LHCN-M2 (cell line): ENCODE measurements at places on chromosomes 13 and 19.
A peak's percentile ranks its signal among the peaks of the same experiment; 100 is the strongest.

DNA sequence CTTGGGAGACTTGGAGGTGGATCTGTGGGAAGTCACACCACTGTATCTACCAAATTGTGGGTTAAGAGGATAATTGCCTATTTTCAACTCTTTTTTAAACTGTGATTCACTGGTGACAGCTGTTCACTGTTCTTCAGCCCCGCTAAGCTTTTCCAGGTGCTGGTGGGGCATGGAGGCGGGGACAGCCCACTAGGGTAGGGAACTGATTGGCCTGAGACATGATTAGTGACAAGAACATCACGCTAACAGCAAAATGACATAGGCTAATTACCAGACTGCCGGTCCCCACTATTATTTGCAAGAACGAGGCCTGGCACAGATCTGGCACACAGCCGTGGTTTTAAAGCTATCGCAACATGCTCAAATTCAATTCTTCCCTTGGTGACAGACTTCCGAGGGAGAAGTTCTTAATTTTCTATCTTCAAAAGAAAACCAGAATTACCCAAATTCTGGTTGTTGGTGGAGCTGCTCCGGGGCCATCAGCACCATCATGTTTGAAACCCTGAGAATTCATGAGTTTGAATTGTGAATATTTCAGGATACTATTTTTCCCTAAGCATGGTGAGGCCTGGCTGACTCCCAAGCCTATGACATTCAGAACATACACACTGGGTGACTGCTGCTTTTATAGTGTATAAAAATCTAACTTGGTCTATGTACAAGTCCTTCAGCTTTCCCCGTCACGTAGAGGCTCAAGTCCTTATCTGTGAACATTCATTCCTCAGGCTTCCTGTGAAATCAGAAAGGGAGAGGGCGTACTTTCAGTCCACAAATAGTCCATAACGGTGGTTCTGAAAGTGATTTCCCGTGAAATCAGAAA is 17.9 kb downstream of the DOCK9 start:
- peak; percentile 94 for DNase-seq

GRCh38 chr13:37797631-37798030 is 71.9 kb downstream of the TRPC4 start:
- DNase-seq = no peak

- DNase-seq = peak; percentile 13
These were observed 1.2 kb downstream of the C5AR1 start for GRCh38 chr19:47310819-47311218.

DNA sequence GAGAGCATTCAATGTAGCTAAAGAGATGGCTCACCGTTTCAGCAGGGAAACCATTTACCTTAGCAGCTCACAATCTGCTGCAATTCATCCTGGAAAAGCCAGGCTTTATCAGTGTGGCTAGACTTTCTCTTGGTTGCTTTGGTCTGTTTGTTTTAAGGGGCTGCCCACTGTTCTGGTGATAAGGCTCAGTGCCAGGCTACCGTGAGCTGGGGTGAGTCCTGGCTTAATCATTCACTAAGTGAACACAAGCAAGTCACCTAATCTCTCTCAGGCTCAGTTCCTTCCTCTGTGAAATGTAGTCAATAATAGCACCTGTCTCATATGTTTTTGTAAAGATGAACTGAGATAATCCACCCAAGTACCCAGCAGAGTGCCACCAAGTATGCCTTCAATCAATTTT is 229.0 kb downstream of the TEX29 start:
- DNase-seq = no peak

GRCh38 chr19:28472843-28473242 is 740.1 kb downstream of the UQCRFS1 start:
- no peak for DNase-seq

DNA sequence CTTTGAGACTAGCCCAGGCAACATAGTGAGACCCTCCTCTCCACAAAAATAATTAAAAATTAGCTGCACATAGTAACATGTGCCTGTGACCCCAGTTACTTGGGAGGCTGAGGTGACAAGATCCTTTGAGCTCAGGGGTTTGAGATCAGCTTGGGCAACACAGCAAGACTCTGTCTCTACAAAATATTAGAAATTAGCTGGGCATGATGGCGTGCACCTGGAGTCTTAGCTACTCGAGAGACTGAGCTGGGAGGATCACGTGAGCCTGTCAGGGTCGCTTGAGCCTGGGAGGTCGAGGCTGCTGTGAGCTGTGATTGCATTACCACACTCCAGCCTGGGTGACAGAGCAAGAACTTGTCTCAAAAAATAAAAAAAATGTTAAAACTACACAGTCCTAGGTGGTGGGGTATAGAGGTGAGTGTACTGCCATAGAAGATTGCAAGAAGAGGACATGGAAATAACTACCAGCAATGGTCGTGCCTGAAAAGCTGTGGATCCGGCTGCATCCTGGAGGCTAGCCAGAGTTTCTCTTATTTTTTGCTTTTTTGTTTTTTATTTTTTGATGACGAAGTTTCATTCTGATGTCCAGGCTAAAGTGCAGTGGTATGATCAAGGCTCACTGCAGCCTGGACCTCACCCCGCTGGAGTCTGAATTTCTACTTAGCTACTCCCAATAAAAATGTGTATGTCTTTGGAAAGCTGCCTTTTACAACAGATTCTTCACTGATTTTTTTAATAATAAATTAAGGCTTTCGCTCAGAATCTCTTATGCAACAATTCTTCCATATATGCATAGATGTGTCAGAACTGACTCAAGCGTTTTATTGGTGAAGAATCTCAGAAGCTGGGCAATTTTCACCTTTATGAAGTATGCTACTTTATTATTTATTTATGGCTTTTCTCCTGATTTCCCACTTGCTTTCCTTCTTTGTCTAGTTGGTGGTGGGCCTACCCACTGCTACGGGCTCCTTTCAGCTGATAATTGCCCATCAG is 393.8 kb downstream of the TSHZ3 start:
- DNase-seq = no peak

GRCh38 chr13:59269476-59269875 is 894.3 kb downstream of the DIAPH3 start:
- no peak for DNase-seq

GRCh38 chr13:107192289-107192688 is 624.4 kb upstream of the ARGLU1 start:
- DNase-seq = no peak

DNA sequence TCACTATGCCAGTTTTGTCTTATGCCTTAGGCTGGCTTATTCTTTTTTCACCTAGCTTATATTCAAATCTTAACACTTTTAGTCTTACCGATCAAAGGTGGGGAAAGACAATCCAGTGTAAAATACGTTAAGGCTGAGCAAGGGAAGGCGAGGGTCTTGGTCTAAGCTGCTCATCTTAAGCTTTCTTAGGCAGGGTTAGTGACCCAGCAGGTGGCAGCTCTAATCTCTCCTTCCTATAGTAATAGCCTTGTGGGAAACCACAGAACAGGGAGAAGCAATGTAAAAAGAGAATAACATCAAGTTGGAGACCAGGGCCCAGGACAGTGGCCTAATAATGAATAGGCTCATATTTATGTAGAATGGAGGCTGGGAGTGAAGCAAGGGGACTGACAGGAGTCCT is 45.9 kb downstream of the COG3 start:
- DNase-seq = no peak

DNA sequence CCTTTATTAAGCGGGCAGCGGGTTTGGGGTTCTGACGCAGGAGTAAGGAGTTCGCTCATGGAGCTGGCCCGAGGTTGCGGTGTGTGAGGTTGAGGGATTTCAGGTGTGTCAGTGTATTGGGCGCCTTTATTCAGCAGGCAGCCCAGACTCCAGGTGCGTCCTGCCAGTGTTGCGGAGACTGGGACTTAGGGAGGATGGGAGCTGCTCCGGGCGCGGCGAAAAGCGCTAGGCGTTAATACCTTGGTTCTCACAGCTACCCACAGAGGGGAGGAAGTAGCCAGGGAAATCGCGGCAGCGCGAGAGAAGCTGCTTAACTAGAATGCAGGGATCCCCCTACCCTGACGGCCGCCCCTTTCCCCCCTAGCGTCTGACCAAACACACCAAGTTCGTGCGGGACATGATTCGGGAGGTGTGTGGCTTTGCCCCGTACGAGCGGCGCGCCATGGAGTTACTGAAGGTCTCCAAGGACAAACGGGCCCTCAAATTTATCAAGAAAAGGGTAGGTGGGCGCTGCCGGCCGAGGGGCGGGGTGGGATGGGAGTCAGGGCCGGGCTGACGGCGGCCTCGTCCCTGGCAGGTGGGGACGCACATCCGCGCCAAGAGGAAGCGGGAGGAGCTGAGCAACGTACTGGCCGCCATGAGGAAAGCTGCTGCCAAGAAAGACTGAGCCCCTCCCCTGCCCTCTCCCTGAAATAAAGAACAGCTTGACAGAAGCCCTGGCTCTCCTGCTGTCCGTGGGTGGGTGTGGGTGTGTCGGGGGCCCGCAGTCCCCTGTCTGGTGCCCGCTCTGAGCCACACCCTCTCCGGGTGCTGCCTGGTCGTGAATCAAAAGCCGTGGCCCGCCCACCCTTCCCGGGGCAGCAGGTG is 1.1 kb downstream of the RPL36 start:
- DNase-seq = peak; percentile 31

- no peak for DNase-seq
These were observed 21.8 kb downstream of the EVI5L start for GRCh38 chr19:7851623-7852500.

GRCh38 chr19:23554548-23554947 is 132.5 kb downstream of the ZNF675 start:
- peak; percentile 49 for DNase-seq

- DNase-seq = no peak
These were observed 13.7 kb downstream of the SMIM24 start for GRCh38 chr19:3466635-3467034.

GRCh38 chr13:73777134-73777533 is 357.1 kb downstream of the KLF12 start:
- DNase-seq = no peak

- DNase-seq = peak; percentile 19
These were observed 17.2 kb upstream of the CFAP97D2 start for GRCh38 chr13:114161644-114162532.

- no peak for DNase-seq
These were observed 5.7 kb downstream of the PEPD start for GRCh38 chr19:33515921-33516320.

GRCh38 chr19:41994521-41994971 is 516 bp upstream of the ATP1A3 start:
- DNase-seq = no peak

DNA sequence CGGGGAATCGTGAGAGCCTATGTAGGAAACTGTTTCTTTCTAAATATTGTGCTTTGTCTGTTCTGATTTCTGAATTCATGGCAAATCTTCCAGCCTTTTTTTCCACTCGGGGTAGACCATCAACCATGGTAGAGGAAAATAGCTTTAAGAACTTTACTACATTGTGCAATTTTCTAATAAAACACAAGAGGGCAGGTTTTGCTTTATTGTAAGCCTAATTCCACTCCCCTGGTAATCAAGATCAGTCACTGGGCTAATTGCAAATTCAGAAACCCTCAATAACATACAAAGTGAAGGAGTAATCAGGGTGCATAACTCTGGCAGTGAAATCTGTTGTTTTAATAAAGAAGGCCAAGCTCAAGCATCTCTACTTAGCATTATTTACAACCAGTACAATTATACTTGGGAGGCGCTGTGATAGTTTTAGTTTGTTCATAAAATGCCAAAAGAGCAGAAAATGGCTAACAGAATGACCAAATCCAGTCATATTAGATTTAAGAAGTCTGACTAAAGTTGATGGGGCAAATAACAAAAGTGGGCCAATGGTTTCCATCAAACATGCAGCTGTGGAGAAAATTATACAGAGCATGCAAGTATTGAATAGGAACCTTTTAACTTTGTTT is 43.8 kb downstream of the DCT start:
- peak; percentile 53 for DNase-seq

GRCh38 chr19:29967623-29968022 is 25.6 kb downstream of the URI1 start:
- DNase-seq = peak; percentile 15

- DNase-seq = no peak
These were observed 370.2 kb downstream of the MTUS2 start for GRCh38 chr13:29190298-29190697.

DNA sequence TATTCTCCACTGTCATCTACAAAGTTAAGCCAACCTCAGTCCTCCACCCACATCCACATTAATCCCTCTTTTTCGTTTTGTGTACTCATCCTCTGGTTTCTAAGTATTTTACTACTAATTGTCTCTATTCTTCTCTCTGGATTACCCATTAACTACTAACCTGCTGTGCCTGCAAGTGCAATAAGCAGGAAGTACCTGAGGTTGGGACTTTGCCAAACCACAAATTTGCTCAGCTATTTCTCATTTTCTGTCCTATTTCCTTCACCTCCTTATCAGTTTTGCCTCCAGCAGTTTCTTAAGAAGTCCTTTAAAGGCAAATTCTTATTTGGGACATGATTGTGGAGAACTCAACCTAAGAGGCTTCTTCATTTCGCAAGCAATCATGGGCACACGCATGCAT is 1708.9 kb downstream of the SLITRK5 start:
- no peak for DNase-seq

DNA sequence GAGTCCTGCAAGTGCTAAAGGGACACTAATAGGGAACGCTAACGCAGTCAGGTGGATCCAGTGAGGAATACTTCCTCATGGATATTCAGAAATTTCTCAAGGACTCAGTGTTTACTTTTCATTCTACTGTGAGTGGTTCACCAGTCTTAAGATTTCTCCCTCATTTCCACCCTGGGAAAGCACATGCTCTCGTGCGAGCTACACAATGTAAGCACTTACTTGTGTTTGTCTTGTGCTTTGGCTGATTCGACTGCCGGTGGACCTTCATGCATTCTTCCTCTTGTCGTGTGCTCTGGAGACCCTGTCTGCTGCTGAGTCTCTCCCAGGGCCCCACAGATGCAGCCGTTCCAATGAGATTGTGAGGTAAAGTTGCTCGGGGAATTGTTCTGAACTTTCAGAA is 180.1 kb downstream of the NUFIP1 start:
- no peak for DNase-seq

DNA sequence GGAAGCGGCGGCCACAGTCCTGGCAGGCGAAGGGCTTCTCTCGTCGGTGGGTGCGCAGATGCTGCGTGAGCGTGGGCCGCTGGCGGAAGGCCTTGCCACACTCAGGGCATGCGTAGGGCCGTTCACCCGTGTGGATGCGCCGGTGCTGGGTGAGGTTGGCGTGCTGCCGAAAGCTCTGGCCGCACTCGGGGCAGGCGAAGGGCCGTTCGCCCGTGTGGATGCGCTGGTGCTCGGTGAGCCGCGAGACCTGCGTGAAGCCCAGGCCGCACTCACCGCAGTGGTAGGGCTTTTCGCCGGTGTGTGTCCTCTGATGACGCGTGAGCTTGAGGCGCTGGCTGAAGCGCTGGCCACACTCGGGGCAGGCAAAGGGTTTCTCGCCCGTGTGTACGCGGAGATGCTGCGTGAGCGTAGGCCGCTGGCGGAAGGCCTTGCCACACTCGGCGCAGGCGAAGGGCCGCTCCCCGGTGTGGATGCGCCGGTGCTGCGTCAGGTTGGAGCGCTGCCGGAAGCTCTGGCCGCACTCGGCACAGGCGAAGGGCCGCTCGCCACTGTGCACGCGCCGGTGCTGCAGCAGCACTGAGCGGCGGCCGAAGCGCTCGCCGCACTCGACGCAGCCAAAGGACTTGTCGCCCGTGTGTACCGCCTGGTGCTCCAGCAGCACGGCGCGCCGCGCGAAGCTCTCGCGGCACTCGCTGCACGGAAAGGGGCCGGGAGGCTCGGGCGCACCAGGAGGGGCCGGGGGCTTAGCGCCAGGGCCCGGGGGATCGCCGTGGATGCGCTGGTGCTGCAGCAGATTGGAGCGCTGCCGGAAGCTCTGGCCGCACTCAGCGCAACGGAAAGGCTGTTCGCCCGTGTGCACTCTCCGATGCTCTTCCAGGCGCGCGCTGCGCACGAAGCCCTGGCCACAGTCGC is 4.0 kb upstream of the UBE2M start:
- peak; percentile 12 for DNase-seq
